CD4-positive, alpha-beta memory T cell (primary cell): ENCODE measurements at places on chromosomes 4 and X.

DNA sequence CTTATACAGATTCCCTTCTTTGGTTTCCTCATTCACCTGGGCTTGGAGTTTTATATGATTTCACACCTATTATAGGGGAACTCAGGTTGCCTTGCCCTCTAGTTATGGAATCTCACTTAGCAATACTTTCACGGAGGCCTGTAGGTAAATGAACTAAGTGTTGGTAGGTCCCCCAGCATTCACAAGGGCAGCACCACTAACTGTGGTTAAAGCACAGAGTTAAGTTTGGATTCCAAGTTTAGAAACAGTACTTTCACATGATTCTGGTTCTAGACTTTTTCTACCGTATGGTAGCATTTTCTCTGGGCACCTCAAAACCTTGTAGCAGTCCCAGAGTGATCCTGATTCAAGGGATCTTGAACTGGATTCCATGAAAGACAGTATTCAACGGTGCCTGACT, 46.4 kb downstream of the SH2D1A start:
- H3K27ac ChIP-seq = no peak overlapping the region
- H3K4me3 ChIP-seq = no peak overlapping the region
- peaks cover 25% of the 10 kb centered on the region for H3K4me1 ChIP-seq
- no peaks in the 10 kb centered on the region for H3K27me3 ChIP-seq
- no peaks in the 10 kb centered on the region for H3K36me3 ChIP-seq
- DNase-seq = no peak

DNA sequence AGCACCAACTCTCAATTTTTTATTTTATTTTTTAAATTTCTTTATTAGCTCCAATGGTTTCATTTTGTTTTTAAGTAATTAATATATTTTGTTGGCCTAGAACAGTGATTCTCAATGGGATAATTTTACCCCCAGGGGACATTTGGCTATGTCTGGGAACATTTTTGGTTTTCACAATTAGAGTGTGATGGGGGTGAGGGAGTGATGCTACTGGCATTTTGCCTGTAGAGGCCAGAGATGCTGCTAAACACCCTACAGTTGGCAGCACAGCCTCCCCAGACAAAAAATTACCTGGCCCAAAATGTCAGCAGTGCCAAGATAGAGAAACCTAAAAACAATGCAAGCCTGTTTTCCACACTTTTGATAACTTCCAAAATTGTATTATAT, 64.6 kb downstream of the HHIP start:
- no peaks in the 10 kb centered on the region for H3K27me3 ChIP-seq
- H3K4me1 ChIP-seq = no peaks in the 10 kb centered on the region
- no peak overlapping the region for H3K27ac ChIP-seq
- DNase-seq = no peak

- no peaks in the 10 kb centered on the region for H3K36me3 ChIP-seq
- no peaks in the 10 kb centered on the region for H3K4me1 ChIP-seq
- no peak overlapping the region for H3K4me3 ChIP-seq
Observed at GRCh38 chrX:104310090-104310489, 55.4 kb upstream of the ESX1 start.

- H3K4me1 ChIP-seq = no peaks in the 10 kb centered on the region
- no peak for DNase-seq
- no peak overlapping the region for H3K27ac ChIP-seq
- H3K27me3 ChIP-seq = no peaks in the 10 kb centered on the region
Observed at GRCh38 chrX:21354725-21355124, 19.5 kb upstream of the CNKSR2 start.

GRCh38 chrX:119900976-119901375, 5.3 kb downstream of the AKAP14 start:
- H3K27ac ChIP-seq = no peak overlapping the region
- H3K36me3 ChIP-seq = no peaks in the 10 kb centered on the region
- no peak for DNase-seq
- no peaks in the 10 kb centered on the region for H3K27me3 ChIP-seq

DNA sequence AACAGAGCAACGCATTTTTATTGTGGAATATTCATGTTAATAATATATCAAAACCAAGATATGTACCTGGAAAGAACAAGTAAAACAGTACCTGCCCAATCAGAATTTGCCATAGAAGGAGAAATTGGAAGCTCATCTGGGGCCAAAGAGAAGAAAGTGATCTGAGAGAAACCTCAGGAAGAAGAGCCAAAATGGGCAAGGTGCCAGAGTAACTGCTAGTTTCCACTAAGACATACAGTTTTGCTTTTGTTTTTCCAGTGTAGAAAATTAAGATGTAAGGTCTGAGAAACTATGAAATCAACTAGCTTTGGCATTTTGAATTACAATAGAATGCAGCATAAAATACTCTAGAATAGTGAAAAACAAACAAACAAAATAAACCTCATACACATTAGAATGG, 2201.2 kb downstream of the ARAP2 start:
- H3K4me1 ChIP-seq = no peaks in the 10 kb centered on the region
- DNase-seq = no peak
- no peaks in the 10 kb centered on the region for H3K27me3 ChIP-seq
- no peaks in the 10 kb centered on the region for H3K36me3 ChIP-seq
- no peak overlapping the region for H3K27ac ChIP-seq
- no peak overlapping the region for H3K4me3 ChIP-seq

GRCh38 chrX:28498658-28499057, 88.6 kb upstream of the IL1RAPL1 start:
- H3K4me1 ChIP-seq = no peaks in the 10 kb centered on the region
- no peak for DNase-seq
- H3K27ac ChIP-seq = no peak overlapping the region
- H3K36me3 ChIP-seq = no peaks in the 10 kb centered on the region
- H3K4me3 ChIP-seq = no peak overlapping the region

DNA sequence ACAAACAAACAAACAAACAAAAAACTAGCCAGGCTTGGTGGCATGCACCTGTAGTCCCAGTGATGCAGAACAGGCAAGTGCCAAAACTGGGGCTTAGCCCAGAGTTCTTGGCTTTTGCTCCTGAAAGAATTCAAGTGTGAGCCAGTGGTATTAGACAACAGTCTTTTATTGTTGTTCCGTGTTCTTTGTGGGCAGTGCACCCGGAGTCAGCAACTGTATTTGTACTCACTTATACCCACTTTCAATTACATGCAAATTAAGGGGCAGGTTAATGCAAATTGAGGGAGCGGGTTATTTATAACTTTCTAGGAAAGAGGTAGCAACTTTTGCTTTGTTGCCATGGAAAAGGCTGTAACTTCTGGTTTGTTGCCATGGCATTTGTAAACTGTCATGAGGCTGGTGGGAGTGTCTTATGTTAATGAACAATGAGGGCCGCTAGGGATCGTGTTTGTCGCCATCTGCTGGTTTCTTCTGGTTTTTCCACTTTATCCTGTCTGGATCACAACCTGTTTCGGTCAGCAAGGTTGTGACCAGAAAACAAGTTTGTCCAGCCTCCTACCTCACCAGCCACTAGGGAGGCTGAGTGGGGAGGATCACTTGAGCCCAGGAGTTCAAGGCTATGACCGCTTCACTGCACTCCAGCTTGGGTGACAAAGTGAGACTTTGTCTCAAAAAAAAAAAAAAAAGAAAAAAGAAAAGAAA, 88.8 kb upstream of the ESX1 start:
- no peak overlapping the region for H3K4me3 ChIP-seq
- no peaks in the 10 kb centered on the region for H3K27me3 ChIP-seq
- no peaks in the 10 kb centered on the region for H3K4me1 ChIP-seq
- no peak overlapping the region for H3K27ac ChIP-seq

GRCh38 chr4:47837094-47837907, 566 bp downstream of the CORIN start:
- H3K4me3 ChIP-seq = peak overlapping the region; percentile 54
- H3K27ac ChIP-seq = no peak overlapping the region
- peak; percentile 37 for DNase-seq
- H3K36me3 ChIP-seq = no peaks in the 10 kb centered on the region
- no peaks in the 10 kb centered on the region for H3K27me3 ChIP-seq

GRCh38 chr4:127194281-127194680, 438.5 kb upstream of the INTU start:
- no peaks in the 10 kb centered on the region for H3K27me3 ChIP-seq
- no peaks in the 10 kb centered on the region for H3K36me3 ChIP-seq
- no peak for DNase-seq
- no peak overlapping the region for H3K27ac ChIP-seq
- H3K4me1 ChIP-seq = no peaks in the 10 kb centered on the region

- H3K4me3 ChIP-seq = no peak overlapping the region
- H3K36me3 ChIP-seq = no peaks in the 10 kb centered on the region
- no peaks in the 10 kb centered on the region for H3K27me3 ChIP-seq
Observed at GRCh38 chr4:79022529-79022928, 83.3 kb upstream of the PAQR3 start.

DNA sequence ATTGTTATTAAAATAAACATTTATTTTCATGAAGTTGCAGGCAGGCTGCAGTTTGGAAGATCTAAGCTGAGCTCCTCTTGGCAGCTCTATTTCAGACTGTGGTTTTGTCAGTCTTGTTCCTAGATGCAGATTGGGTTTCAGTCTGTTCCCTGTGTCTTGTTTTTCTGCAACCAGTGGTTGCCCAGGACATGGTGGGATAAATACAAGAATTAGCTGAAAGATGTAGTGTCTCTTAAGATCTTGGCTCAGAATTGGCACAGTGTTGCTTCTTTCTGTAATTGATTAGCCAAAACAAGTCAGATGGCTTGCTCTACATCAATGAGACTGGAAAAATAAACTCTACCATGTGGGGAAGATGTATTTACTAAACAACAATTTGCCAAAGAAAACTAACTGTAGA, 283.0 kb upstream of the BOD1L1 start:
- DNase-seq = no peak
- H3K4me1 ChIP-seq = no peaks in the 10 kb centered on the region
- H3K4me3 ChIP-seq = no peak overlapping the region
- no peaks in the 10 kb centered on the region for H3K27me3 ChIP-seq
- no peak overlapping the region for H3K27ac ChIP-seq

- no peak overlapping the region for H3K4me3 ChIP-seq
- H3K36me3 ChIP-seq = no peaks in the 10 kb centered on the region
- DNase-seq = no peak
Observed at GRCh38 chr4:175441256-175441655, 370.8 kb downstream of the GPM6A start.

GRCh38 chrX:11470250-11470974, 177.2 kb downstream of the AMELX start:
- no peak overlapping the region for H3K27ac ChIP-seq
- no peak overlapping the region for H3K4me3 ChIP-seq
- H3K27me3 ChIP-seq = no peaks in the 10 kb centered on the region
- no peak for DNase-seq
- no peaks in the 10 kb centered on the region for H3K4me1 ChIP-seq
- no peaks in the 10 kb centered on the region for H3K36me3 ChIP-seq

GRCh38 chr4:46390355-46391058, 579 bp upstream of the GABRA2 start:
- no peak overlapping the region for H3K27ac ChIP-seq
- no peaks in the 10 kb centered on the region for H3K36me3 ChIP-seq
- DNase-seq = no peak
- no peak overlapping the region for H3K4me3 ChIP-seq

- H3K4me1 ChIP-seq = no peaks in the 10 kb centered on the region
- H3K36me3 ChIP-seq = no peaks in the 10 kb centered on the region
- H3K27me3 ChIP-seq = no peaks in the 10 kb centered on the region
- H3K4me3 ChIP-seq = no peak overlapping the region
- no peak for DNase-seq
- H3K27ac ChIP-seq = no peak overlapping the region
Observed at GRCh38 chr4:186606591-186606992, 51.2 kb upstream of the MTNR1A start.

DNA sequence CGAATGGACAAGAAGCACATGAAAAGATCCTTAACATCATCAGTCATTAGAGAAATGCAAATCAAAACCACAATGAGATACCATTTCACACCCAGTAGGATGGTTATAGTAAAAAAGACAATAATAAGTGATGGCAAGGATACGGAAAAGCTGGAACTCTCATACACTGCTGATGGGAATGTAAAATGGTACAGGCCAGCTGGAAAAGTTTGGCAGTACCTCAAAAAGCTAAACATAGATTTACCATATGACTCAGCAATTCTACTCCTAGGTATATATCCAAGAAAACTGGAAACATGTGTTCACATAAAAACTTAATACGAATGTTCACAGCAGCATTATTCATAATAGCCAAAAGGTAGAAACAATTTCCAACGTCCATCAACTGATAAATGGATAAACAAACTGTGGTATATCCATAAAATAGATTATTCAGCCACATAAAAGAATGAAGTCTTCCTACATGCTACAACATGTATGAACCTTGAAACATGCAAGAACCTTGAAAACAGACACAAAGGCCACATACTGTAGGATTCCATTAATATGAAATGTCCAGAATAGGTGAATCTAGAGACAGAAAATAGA, 11.9 kb downstream of the RPS6KA3 start:
- no peak overlapping the region for H3K27ac ChIP-seq
- DNase-seq = no peak
- H3K36me3 ChIP-seq = no peaks in the 10 kb centered on the region
- H3K27me3 ChIP-seq = no peaks in the 10 kb centered on the region
- H3K4me1 ChIP-seq = peaks cover 77% of the 10 kb centered on the region

DNA sequence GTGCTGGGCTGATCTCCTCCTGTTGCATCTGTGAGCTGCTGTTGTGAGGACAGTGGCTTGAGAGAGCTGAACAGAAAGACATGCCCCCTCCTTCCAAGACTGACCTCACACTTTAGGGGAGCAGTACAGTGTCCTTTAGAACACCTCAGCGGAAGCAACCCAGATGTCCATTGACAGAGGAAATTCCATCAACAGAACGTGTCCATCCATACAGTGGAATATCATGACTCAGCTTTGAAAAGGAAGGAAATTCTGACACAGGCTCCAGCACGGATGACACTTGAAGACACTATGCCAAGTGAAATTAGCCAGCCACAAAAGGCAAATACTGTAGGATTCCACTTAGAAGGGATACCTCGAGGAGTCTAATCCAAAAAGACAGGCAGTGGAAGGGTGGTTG, 103.5 kb downstream of the GPR143 start:
- DNase-seq = no peak
- no peaks in the 10 kb centered on the region for H3K4me1 ChIP-seq
- H3K27ac ChIP-seq = no peak overlapping the region
- H3K4me3 ChIP-seq = no peak overlapping the region
- no peaks in the 10 kb centered on the region for H3K36me3 ChIP-seq
- no peaks in the 10 kb centered on the region for H3K27me3 ChIP-seq

DNA sequence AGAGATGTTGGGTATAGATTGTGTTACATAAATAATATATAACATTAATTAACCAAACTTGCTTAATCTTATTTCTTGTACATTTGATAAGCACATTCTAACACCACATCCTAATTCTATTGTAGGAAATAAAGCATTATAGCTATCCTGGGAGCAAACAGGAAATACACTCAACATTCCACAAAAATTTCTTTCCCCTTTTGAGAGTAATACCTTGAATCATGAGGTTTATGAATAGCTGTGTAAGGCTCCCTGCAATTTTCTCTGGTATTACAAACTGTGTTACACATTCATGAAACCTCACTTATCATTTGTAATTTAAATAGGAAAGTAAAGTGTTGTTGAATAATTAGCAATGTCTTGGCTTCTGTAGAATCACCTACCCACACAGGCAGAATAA, 95.1 kb downstream of the TMEM47 start:
- no peaks in the 10 kb centered on the region for H3K36me3 ChIP-seq
- H3K27ac ChIP-seq = no peak overlapping the region
- DNase-seq = no peak
- no peaks in the 10 kb centered on the region for H3K27me3 ChIP-seq
- no peak overlapping the region for H3K4me3 ChIP-seq
